ENCODE measurements at places on chromosomes 3 and 15.

- no peak for DNase-seq
Measured at GRCh38 chr3:88812576-88812975, 294.8 kb upstream of the EPHA3 start.

DNA sequence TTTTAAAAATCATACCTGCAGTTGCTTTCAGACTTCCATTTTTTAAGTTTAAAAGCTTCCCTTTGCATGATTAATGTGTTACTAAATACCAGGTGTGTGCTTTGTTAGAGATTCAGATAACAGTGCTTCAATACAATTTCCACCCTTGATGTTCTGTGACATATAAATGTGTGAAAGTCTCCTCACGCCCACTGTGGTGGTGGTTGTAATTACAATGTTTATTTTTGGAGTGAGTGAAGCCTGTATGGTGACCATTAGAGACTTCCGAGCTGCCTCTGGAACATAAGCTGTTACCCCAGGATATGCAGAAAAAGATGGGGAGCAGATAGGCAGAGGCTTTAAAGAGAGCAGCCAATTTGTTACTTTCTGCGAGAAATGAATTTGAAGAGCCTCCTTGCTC, 57.2 kb downstream of the P3H2 start:
- no peak for DNase-seq

DNA sequence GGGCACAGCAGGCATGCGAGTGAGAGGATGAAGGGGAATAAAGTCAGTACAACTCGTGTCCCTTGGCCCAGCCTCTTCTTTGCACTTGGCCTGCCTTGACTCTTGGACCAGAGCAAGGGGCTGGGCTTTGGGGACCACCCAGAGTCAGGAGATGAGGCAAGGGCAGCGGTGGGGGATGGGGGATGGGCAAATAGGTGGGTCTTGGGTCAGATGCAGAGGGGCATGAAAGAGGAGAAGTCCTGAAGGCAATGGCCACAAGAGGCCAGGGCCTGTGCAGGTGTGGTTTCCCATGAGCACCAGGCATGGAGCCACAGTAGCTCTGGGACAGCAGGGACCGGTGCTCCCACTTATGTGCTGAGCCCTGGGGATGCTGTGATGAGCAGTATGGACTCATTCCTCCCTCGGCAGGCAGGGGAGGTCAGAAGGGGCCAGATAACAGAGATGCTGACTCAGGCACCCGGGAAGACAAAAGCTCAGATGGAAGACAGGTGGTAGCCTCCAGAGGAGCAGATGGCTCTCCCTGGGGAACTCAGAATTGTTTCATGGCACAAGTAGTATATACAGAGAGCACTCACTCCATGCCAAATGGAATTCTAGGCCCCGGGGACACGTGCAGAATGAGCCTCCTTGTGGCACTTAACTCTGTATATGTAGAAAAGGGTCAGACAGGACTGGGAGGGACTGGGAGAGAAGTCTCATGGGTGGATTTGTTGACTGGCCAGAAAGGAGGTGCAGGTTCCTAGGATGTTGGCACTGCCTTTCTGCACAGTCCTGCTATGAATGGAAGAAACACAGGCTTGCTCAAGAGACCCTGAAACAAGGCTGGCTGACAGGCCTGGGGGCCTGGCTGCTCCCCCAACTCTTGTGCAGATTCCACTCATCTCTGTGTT, 14.3 kb downstream of the ZBTB47 start:
- no peak for DNase-seq

- no peak for DNase-seq
Measured at GRCh38 chr3:124560666-124561215, 169.5 kb upstream of the UMPS start.

DNA sequence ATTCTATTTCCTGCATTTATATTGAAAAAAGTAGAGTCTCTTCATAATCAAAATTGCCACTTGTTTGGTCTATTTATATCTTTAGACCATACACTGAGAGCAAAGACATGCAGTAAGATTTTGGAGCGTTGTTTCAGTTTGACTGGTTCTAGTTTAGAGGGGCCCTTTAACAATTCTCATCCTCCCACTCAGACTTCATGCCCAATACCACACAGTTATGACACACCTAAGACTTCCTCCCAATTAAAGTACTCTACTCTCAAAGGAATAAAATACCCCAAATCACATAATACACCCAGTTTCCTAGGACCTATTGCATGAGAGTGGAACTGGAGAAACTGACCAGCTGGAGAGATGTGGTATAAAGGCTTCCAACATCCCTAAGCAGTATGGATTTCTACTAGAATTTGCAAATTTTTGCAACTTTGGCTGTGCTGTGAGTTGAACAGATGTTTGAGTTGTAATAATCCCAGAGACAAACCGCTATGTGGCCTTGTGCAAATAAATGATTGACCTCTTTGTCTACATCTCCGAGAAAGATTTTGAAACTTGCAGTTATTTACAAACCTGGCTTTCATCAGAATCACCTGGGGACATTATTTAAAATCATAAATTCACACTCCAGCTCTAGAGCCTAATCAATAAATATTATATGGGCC, 170.0 kb upstream of the ROBO2 start:
- no peak for DNase-seq

GRCh38 chr3:134146666-134147065, 104.0 kb downstream of the RYK start:
- DNase-seq, result no peak

DNA sequence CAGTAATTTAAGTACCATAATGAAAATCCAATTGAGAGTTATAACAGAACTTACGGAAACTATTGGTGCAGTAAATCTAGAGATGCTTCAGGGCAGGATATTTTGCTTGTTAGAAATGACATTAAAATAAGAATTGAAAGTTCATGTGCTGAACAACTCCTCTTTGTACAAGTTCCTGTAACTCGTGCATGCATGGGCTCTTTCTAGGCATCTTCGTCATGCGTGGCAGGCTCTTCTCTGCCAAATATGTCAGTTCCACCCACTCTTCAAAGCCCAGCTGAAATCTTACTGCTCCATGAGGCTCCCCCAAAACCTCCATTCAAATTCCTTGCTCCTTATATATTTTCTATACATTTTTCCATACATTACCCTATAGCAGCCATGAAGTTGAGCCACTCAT, 48.7 kb downstream of the FBN1 start:
- no peak for DNase-seq

DNA sequence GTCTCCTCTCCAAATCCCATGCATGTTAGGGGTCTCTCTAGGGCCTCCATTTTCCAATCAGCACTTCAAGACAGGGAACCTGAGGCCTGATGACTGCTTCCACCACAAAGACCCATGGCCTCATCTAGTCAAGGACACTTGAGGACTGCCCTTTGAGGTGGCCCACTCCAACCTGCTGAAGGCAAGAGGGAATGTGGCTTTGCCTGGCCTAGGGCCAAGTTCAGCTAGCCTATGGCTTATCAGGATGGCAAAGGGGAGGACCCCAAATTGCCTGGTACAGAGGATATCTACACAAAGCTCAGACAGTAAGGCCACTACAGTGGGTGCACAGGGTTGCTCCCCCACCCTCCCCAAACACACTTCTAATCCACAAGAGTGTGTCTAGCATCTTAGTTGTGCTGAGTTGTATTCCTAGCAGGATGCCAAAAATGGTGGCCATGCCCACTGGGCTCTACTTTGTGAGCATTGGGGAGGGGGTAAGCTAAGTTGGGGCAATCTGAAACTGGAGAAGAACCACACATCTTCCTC, 10.0 kb upstream of the GRAMD2A start:
- no peak for DNase-seq

DNA sequence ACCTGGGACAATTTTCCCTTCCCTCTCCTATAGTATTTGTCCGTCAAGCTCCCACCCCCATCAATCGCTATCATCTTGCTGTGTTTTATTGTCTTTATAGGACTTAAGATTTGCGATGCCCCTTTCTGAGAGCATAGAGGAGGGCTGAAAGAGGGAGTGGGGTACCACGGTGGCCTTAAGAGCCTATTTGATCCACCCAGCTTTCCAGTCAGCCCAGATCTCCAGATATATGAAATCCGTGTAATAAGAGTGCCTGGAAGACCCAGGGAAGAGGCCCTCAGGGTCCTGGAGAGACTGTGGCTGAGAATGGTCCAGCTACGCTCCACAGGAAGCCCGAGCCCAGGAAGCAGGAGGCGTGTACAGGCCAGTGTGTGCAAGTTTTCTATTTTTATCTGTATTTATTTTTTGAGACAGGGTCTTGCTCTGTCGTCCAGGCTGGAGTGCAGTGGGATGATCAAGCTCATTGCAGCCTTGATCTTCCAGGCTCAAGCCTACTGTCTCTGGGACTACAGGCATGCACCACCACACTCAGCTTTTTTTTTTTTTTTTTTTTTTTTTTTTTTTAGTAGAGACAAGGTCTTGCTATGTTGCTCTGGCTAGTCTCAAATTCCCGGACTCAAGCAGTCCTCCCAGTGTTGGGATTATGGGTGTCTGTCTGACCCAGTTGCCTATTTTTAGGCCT, 964 bp upstream of the NCKIPSD start:
- DNase-seq, result no peak

- no peak for DNase-seq
Measured at GRCh38 chr3:157662171-157662570, 159.0 kb upstream of the VEPH1 start.

- DNase-seq, result no peak
Measured at GRCh38 chr3:161957467-161957866, 460.9 kb downstream of the OTOL1 start.

DNA sequence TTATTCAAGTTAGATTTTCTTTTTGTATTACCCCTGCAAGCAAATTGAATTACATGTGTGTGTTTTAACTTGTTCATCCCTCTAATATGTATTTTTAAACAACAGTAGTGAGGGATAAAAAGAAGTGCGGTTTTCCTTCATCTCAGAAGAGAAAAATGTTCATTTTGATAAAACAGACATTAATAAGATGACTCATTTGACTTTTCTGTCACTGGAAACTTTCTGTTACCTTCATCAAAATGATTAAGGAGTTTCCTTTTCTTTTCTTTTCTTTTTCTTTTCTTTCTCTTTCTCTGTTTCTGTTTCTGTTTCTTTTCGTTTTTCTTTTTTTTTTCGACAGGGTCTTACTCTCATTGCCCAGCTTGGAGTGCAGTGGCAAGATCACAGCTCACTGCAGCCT, 53.0 kb downstream of the ECT2 start:
- no peak for DNase-seq

DNA sequence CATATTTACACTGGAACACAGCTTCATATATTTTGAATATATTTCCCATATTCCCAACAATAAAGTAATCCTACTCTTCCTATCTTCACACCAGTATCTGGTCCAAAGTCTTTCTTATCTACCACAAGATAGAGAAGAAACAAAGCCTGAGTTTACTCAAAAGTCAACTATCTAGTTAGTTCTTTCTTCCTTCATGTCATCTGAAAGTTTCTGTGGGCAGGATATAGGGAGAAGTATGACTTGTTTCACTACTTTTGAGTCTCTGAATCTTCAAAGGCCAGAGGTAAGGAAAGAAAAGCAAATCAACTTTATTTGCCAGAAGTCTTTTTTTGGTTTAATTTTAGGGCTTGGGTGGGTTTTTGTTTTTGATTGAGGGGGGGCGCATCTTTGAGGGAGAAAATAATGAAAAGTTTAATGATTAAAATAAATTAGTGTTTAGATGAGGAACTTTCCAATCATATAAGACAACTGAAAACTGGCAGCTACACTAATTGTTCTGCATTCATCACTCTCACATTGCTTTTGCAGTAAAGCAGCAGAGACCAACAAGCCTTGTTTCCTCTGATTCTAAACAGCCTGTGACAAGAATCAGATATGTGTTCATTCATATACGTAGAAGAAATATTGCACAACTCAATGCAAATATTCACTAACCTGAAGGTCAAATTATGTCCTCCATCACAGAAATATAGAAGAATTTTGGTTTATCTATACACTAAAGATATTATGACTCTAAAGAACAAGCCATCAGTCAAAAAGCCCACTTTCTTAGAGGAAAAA, 421.4 kb downstream of the SHQ1 start:
- no peak for DNase-seq

DNA sequence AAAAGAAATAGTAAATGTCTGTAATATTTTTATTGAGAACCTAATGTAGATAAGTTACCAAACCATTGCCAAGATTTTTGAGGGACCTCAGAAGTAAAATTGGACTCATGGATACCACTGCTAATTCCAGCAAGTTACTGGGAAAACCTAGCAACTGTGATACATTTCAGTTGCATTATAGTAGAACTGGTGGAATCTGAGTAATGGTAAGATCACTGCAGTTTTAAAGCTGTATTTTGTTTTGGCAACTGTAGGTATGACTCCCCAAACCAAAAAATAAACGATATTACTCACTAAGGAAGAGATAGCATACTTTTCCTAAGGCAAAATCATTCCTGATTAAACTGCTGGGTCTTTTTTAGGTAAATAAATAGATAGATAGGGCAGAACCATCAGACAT, 54.0 kb downstream of the ARMC8 start:
- no peak for DNase-seq

GRCh38 chr15:76467136-76467535, 130.6 kb downstream of the ISL2 start:
- DNase-seq, result no peak

DNA sequence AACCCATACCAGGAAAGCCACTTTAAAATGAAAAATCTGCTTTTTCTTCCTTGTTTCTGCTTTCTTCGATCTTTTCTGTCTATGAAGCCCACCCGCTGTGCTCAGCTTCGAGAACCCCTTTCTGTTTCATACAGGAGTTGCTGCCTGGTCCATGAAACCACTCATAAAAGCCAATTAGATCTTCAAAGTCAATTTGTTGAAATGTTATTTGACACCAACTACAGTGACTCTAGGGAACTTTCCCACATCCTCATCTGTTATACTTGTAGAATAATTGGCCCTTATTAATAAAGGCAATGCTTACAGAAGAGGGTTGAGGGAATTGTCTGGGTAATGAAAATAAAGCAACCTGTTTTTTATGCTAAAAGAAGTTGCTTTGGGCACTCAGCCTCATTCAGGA, 523.6 kb downstream of the OCA2 start:
- DNase-seq, result no peak

DNA sequence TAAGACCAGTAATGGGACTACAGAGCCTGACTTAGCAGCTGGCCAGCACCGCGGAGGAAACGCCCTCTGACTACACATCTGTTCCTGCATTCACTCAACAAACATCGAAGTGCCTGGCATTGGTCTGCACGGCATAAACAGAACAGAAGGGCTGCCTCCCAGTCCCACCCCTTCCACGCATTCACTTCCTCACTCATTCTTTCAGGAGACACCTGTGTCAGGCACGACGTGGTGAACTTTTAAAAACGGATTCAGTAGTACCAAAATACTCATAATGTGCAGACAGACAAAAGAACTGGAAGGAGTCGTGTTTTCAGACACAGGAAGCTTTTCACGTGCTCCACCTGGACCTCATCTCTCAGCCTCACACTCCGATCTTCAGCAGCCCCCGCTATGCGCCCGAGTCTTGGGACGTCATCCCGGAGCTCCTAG, 123.3 kb downstream of the XXYLT1 start:
- DNase-seq, result no peak
